CD4-positive, CD25-positive, alpha-beta regulatory T cell (primary cell): ENCODE measurements at places on chromosomes 3 and 15. TPM values are rescaled to one million over a fixed set of nuclear protein-coding genes. Genes with fewer than 3 reads are reported as not detected.

DNA sequence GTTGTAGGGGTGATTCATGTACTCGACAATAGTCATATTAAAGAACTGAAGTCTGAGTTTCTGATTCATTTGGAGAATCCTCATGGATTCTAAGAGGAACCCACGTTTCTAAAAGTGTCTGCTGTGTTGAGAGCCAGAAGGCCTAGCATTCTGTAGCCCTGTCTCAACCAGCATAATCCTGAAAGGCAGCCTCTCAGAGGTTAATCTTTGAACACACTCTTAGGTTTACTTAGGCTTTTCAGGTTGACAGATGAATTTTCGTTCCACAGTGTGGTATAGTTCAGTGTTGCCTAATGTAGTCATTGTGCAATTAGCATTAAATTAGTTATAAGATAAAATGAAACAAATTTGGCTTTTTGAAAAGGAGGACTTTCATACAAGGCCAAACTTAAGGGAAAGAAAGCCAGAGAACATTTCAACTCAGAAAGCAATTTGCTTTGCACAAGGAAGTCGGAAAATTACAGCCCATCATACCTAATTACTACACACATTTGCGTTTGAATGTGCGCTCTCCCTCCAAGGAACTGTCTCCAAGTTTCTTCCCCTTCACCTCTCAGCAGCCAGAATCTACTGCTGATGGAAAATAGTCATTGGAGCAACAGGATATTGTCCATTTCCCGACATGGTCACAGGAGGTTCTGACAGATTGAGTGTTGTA is 42.0 kb downstream of the AGBL1 start:
- DNase-seq, result no peak
- no peaks in the 10 kb centered on the region for H3K36me3 ChIP-seq
- no peaks in the 10 kb centered on the region for H3K27me3 ChIP-seq
- H3K4me1 ChIP-seq, result no peaks in the 10 kb centered on the region

GRCh38 chr15:85382942-85383341 is 2.5 kb downstream of the AKAP13 start:
- peaks cover 32% of the 10 kb centered on the region for H3K4me1 ChIP-seq
- H3K36me3 ChIP-seq, result peaks cover 5% of the 10 kb centered on the region
- H3K27me3 ChIP-seq, result no peaks in the 10 kb centered on the region
- DNase-seq, result no peak

NAA80 gene
- total RNA-seq, result 31.9 TPM

GRCh38 chr3:107414325-107414964 is 37.2 kb downstream of the CCDC54 start:
- peak; percentile 11 for DNase-seq
- H3K4me3 ChIP-seq, result no peak overlapping the region
- H3K36me3 ChIP-seq, result no peaks in the 10 kb centered on the region
- H3K4me1 ChIP-seq, result no peaks in the 10 kb centered on the region
- H3K27ac ChIP-seq, result no peak overlapping the region

- no peak overlapping the region for H3K4me3 ChIP-seq
- peaks cover 4% of the 10 kb centered on the region for H3K27me3 ChIP-seq
- no peaks in the 10 kb centered on the region for H3K4me1 ChIP-seq
Measured at GRCh38 chr3:161355508-161355907, 15.8 kb downstream of the SPTSSB start.

RAB5A gene
- 134 TPM for total RNA-seq

PTX3 gene
- 0.20 TPM for total RNA-seq

GRCh38 chr3:55567615-55568014 is 80.5 kb upstream of the WNT5A start:
- H3K27ac ChIP-seq, result no peak overlapping the region
- no peaks in the 10 kb centered on the region for H3K4me1 ChIP-seq
- no peaks in the 10 kb centered on the region for H3K36me3 ChIP-seq
- H3K4me3 ChIP-seq, result no peak overlapping the region
- no peak for DNase-seq

GRCh38 chr3:62876064-62876463 is 848 bp upstream of the CADPS start:
- no peak for DNase-seq
- H3K36me3 ChIP-seq, result no peaks in the 10 kb centered on the region
- H3K4me3 ChIP-seq, result no peak overlapping the region
- no peak overlapping the region for H3K27ac ChIP-seq
- H3K4me1 ChIP-seq, result no peaks in the 10 kb centered on the region
- peaks cover 15% of the 10 kb centered on the region for H3K27me3 ChIP-seq

GRCh38 chr3:42638339-42638842 is 15.1 kb upstream of the ZBTB47 start:
- peak overlapping the region; percentile 73 for H3K4me3 ChIP-seq
- peak overlapping the region; percentile 81 for H3K27ac ChIP-seq
- DNase-seq, result peak; percentile 61
- H3K36me3 ChIP-seq, result peaks cover 76% of the 10 kb centered on the region

- no peak overlapping the region for H3K27ac ChIP-seq
- H3K4me1 ChIP-seq, result peaks cover 9% of the 10 kb centered on the region
- H3K36me3 ChIP-seq, result peaks cover 4% of the 10 kb centered on the region
- no peaks in the 10 kb centered on the region for H3K27me3 ChIP-seq
Measured at GRCh38 chr15:99719096-99719541, 14.1 kb downstream of the LYSMD4 start.

DNA sequence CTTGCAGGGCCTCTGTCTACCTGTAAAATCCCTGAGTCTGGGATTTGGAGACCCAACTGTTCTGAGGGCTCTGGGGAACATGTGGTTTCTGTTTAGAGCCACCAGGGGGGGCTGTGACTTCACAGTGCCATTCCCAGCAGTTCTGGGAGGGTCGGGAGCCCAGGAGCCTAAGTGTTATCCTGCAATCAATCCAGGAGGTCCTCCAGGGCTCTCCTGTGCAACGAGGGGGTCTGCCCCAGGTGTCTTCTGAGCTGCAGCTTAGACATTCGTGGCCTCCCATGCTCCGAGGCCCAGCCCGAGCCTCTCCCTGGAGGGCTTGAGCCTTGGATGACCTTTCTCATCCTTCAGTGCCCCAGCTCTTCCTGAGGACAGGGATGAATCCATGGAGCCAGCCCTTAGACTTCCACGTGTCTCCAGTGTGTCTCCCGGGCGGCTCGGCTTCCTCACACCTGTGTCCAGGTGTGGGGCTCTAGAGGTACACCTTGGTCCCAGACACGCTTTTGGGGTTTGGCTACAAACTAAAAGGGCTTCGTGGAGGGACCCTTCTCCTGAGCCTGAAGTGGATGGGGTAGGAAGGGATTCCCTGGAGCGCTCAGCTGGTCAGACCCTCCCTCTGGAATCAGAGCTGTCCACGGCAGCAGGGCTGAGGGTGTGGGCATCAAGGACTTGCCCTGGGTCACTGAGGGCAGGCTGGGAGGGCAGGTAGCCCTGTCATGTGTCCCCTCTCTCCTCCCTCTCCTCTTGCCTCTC is 20.3 kb upstream of the ABTB1 start:
- no peaks in the 10 kb centered on the region for H3K27me3 ChIP-seq
- H3K4me3 ChIP-seq, result no peak overlapping the region
- H3K36me3 ChIP-seq, result no peaks in the 10 kb centered on the region
- no peak overlapping the region for H3K27ac ChIP-seq
- no peak for DNase-seq

- DNase-seq, result no peak
- H3K27ac ChIP-seq, result no peak overlapping the region
- H3K4me1 ChIP-seq, result no peaks in the 10 kb centered on the region
- H3K27me3 ChIP-seq, result no peaks in the 10 kb centered on the region
- H3K4me3 ChIP-seq, result no peak overlapping the region
Measured at GRCh38 chr3:48034000-48034516, 17.8 kb upstream of the MAP4 start.

- H3K27ac ChIP-seq, result no peak overlapping the region
- no peak overlapping the region for H3K4me3 ChIP-seq
- H3K36me3 ChIP-seq, result no peaks in the 10 kb centered on the region
- H3K27me3 ChIP-seq, result no peaks in the 10 kb centered on the region
- H3K4me1 ChIP-seq, result no peaks in the 10 kb centered on the region
- DNase-seq, result no peak
Measured at GRCh38 chr3:164533275-164533674, 545.0 kb downstream of the SI start.

GRCh38 chr3:3280396-3280795 is 100.9 kb upstream of the CRBN start:
- DNase-seq, result no peak
- no peak overlapping the region for H3K4me3 ChIP-seq
- no peak overlapping the region for H3K27ac ChIP-seq
- no peaks in the 10 kb centered on the region for H3K36me3 ChIP-seq
- no peaks in the 10 kb centered on the region for H3K4me1 ChIP-seq

CLDN18 gene
- total RNA-seq, result not detected

- no peak for DNase-seq
- H3K27ac ChIP-seq, result no peak overlapping the region
- H3K27me3 ChIP-seq, result no peaks in the 10 kb centered on the region
- peaks cover 7% of the 10 kb centered on the region for H3K4me1 ChIP-seq
Measured at GRCh38 chr3:56654460-56654859, 28.6 kb downstream of the TASOR start.

GRM2 gene
- total RNA-seq, result 3.0 TPM

CTXND1 gene
- total RNA-seq, result not detected

- H3K36me3 ChIP-seq, result no peaks in the 10 kb centered on the region
- H3K4me1 ChIP-seq, result no peaks in the 10 kb centered on the region
- H3K27me3 ChIP-seq, result no peaks in the 10 kb centered on the region
- no peak overlapping the region for H3K27ac ChIP-seq
- DNase-seq, result no peak
- no peak overlapping the region for H3K4me3 ChIP-seq
Measured at GRCh38 chr15:91535856-91536500, 317.5 kb upstream of the SLCO3A1 start.

GRCh38 chr15:90001062-90001682 is at the start of gene ZNF710:
Gene ZNF710 (plus strand): TSS chr15:90001324. CDS start chr15:90067138, 65,814 bp downstream.
- no peaks in the 10 kb centered on the region for H3K27me3 ChIP-seq
- peak within 1 kb of the TSS; percentile 96 for H3K4me3 ChIP-seq
- H3K4me1 ChIP-seq, result peaks cover 48% of the 10 kb centered on the region
- DNase-seq, result peak; percentile 13
- H3K27ac ChIP-seq, result peak within 1 kb of the TSS; percentile 71

GRCh38 chr15:57035664-57036063 is 117.2 kb downstream of the TCF12 start:
- H3K4me3 ChIP-seq, result no peak overlapping the region
- no peak overlapping the region for H3K27ac ChIP-seq
- no peak for DNase-seq
- H3K36me3 ChIP-seq, result no peaks in the 10 kb centered on the region
- H3K27me3 ChIP-seq, result no peaks in the 10 kb centered on the region
- H3K4me1 ChIP-seq, result peaks cover 25% of the 10 kb centered on the region

DNA sequence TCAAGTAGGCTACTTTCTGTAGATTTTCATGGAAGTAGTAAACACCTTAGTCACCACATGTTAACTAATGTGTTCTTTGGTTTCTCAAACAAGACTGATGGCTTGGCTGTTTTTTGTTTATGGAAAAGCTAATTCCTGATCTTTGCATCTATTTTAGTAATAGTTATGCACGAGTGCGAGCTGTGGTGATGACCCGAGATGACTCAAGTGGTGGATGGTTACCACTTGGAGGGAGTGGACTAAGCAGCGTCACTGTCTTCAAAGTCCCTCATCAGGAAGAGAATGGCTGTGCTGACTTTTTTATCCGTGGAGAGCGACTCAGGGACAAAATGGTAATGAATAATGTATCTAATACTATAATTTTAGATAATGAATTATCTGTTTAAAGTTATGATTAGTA is 46.6 kb downstream of the SPRED1 start:
- no peaks in the 10 kb centered on the region for H3K36me3 ChIP-seq
- no peaks in the 10 kb centered on the region for H3K4me1 ChIP-seq
- DNase-seq, result no peak

- H3K27ac ChIP-seq, result no peak overlapping the region
- no peak overlapping the region for H3K4me3 ChIP-seq
Measured at GRCh38 chr3:85627932-85628331, 669.1 kb downstream of the CADM2 start.

DNA sequence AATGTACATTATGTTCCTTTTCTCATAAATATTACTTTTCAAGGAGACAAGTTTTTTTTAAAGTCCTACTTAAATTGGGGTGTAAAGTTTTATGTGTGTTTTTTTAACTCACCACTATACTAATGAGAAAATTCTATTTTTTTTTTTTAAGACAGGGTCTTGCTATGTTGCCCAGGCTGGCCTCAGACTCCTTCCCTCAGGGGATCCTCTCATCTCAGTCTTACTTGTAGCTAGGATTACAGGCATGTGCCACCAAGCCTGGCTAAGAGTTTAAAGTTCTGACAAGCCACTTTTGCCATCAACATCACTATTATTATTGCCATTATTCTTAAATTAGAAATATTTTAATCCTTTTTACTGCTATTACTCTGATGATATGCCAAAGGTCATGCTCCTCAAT is 7.7 kb downstream of the TSPAN3 start:
- H3K4me3 ChIP-seq, result no peak overlapping the region
- no peaks in the 10 kb centered on the region for H3K36me3 ChIP-seq
- no peaks in the 10 kb centered on the region for H3K27me3 ChIP-seq
- H3K4me1 ChIP-seq, result no peaks in the 10 kb centered on the region
- no peak overlapping the region for H3K27ac ChIP-seq
- DNase-seq, result no peak

DNA sequence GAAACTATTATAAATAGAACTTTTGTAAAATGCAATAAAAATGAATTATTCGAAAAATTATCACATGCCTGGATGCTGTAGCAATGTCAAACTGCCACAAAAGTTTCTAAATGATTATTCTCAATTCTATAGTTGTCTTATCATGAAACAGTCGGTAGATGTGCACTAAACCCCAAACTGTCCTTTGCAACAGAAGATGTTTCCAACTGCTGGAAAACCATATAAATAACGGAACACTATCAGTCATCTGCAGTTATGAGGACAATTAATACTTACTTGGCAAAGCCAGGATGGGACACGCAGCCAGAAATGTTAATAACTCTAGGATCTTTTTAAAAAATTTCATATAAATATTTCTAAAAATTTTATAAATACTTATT is 17.5 kb downstream of the EMC4 start:
- H3K27ac ChIP-seq, result no peak overlapping the region
- H3K36me3 ChIP-seq, result peaks cover 83% of the 10 kb centered on the region
- no peak for DNase-seq
- H3K4me3 ChIP-seq, result no peak overlapping the region

DNA sequence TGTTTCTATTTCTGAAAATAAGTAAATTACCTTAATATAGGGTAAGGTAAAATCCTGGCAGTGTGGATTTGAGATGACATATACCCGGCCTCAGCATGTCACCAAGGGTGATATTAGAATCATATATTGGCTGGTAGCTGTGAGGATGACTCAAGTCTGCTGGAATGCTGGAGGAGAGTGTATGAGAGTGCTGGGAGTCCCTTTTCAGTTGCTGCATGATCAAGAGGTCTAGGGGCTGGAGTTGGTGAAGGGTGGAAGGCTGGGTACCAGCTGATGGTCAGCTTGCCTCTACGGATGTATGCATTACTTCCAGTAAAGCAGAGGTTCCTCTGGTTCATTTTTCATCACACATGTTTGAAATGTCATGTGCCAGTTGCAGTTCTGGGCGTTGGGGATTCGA is 40.6 kb downstream of the SLC25A26 start:
- peaks cover 8% of the 10 kb centered on the region for H3K36me3 ChIP-seq
- H3K27me3 ChIP-seq, result no peaks in the 10 kb centered on the region
- no peaks in the 10 kb centered on the region for H3K4me1 ChIP-seq
- no peak for DNase-seq
- no peak overlapping the region for H3K27ac ChIP-seq
